ENCODE measurements at places on chromosomes 2 and 18. TPM values are rescaled to one million over a fixed set of nuclear protein-coding genes. Genes with fewer than 3 reads are reported as not detected.

RESP18 gene
- total RNA-seq, result not detected

MRPL33 gene
- total RNA-seq, result 67.9 TPM

GRCh38 chr2:108640731-108641130, 78.6 kb upstream of the RANBP2 start:
- no peak for DNase-seq

EGR4 gene
- 1.1 TPM for total RNA-seq

GRCh38 chr18:616380-616995, 19.7 kb downstream of the CLUL1 start:
- no peak for DNase-seq

POTEJ gene
- total RNA-seq, result not detected

- no peak for DNase-seq
Measured at GRCh38 chr2:236965021-236965840, 120.5 kb upstream of the COPS8 start.

- DNase-seq, result no peak
Measured at GRCh38 chr2:85774126-85774978, 20.6 kb downstream of the ATOH8 start.

TWSG1 gene
- total RNA-seq, result 7.6 TPM

DNA sequence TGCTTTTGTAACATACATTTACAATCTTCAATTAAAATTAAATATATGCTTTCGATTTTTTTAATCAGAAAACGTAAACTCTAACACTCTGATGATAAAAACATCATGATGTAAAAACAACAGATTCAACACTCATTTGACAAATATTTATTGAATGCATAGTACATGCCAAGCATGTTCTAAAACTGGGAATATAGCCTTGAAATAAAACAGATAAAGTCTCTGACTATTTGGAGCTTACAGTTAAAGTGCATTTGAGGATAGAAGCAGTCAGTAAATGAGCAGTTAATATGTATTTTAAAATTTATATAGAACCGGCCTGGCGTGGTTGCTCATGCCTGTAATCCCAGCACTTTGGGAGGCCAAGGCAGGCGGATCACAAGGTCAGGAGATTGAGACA, 47.8 kb downstream of the TMX3 start:
- DNase-seq, result no peak

TEX44 gene
- total RNA-seq, result not detected

DNA sequence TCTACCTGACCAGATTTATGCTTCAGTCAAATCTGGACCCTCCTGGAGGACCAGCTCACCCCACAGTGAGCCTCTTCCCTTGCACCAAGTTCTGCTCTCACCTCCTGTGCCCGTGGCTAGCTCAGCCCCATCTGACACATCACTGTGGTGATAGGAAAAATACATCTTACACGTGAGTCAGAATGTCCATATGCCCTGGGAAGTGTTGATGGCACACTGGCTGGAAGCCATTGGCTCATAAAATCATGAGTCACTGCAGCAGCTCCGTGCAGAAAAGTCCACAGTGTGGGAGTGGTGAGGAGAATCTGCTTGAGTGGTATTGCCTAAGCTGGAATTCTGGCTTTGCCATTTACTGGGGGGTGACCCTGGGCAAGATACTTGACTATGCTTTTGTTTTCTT, 42.6 kb upstream of the RAPGEF4 start:
- peak; percentile 23 for DNase-seq

DNA sequence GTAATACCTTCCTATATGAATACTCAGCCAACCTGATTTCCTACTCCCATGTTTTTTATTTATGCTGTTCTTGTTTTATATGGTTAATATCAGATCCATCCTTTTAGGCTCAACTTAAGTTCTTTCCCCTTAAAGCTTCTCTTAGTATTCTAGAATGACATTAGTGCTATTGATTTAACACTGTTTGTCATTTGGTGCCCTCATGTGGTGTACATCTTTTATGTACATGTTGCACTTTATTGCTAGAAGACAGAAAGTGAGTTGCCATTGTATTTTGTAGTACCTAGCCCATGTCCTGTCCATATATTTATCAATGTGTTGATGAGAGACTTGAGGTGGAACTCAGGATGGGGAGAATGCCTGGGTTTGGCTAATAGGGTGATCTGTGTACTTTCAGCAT, 2.5 kb downstream of the HTRA2 start:
- no peak for DNase-seq

- DNase-seq, result no peak
Measured at GRCh38 chr2:10513201-10513600, 65.1 kb upstream of the ODC1 start.

DNA sequence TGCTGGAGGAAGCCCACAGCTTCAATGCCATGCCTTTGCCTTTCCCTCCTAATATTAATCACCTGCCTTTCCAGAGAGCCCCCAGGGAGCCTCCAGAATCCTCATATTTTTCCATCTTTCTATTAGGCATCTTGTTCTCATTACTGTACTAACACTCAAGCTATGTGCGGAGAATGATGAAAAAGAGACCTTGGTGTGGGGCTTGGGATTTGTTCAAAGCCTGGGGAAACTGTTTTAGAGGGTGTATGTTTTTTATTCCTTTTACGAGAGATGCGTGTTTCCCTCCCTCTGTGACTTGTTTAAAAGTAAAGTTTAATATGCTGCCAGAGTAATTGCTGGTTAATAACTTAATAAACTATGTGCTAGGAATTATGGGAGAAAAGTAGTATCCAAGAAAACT, 102.4 kb upstream of the ZFP36L2 start:
- DNase-seq, result no peak

VPS54 gene
- 9.7 TPM for total RNA-seq
